ENCODE measurements at places on chromosomes 11 and 22. TPM values are rescaled to one million over a fixed set of nuclear protein-coding genes. Genes with fewer than 3 reads are reported as not detected.

APOA1 gene
- total RNA-seq: not detected

CAPN5 gene
- 0.68 TPM for total RNA-seq

- DNase-seq: no peak
Measured at GRCh38 chr11:68036717-68037239, 2.0 kb upstream of the TCIRG1 start.

TRPM5 gene
- total RNA-seq: not detected

DNA sequence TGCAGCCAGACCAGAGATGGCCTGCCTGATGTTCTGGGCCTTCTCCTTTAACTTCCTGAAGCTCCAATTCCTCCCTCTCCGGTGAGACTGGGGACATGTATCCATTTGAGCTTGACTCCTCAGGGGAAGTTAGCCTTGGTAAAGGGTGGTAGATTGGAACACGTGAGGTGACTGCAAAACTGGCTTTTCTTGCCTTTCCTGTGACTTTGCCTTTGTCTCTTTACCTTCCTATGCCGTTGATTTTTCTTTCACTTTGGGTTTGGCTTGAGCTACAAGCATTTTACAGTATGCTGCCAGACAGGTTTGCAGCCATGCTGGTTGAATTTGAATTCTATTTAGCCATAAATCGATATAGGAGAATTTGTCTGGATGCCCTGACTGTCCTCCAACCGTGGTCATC, 16.8 kb upstream of the GLYATL1 start:
- DNase-seq: no peak

DNA sequence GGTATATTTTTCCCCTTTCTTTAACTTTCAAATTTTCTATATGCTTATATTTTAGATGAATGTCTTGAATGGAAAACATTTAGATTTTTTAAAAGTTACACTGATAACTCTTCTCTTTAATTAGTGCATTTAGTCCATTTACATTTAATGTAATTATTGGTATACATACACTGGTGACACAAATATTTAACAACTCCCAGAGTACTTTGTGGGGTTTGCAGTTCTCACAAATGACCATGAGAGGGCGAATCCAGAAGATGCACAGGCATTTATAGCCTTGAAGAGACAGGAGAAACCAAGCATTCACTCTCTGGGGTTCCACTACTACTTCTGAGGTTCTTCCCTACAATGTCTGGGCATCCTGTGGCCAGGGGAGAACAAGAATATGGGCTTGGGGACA, 125.1 kb downstream of the TIMP3 start:
- peak; percentile 8 for DNase-seq

FAM83F gene
- total RNA-seq: not detected

SERPIND1 gene
- total RNA-seq: not detected

- DNase-seq: no peak
Measured at GRCh38 chr22:48488149-48488551, 1339.5 kb downstream of the BRD1 start.

GPR83 gene
- total RNA-seq: not detected

DNA sequence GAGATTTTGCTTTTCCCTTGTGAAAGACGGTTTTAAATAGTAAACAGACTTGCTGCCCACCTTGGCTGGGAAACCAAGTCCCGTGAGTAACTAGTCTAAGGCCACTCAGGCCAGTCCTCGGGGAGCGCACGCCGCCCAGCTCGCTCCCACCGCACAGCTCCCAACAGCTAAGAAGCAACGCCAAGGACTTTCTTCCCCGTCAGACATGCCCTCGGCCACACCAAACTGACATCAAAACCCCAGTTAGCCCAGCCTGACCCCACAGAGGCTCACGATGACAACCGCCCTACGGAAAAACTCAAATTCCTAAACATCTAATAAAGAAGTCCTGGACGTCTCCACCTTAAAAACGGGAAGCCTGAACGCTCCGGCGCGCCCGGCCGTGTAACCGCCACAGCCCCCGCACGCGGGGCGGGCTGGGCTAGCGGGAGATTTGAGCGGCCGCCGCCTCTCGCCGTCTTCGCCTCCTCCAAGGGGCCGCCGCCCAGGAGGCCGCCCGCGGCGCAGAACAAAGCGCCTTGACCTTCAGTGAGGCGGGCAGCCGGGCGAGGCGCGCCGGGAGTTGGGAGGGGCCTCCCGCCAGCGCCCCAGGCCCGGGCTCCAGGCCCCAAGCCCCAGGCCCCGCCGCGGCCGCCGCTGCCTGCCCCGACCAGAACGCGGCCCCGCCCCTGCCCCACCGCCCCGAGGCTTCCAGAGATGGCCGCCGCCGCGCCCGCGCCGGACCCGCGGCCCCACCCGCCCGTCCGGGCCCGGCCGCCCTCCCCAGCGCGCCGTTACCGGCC, 486 bp downstream of the NAP1L4 start:
- DNase-seq: peak; percentile 52

- DNase-seq: no peak
Measured at GRCh38 chr22:20523086-20523983, 15.9 kb downstream of the MED15 start.

RFPL2 gene
- total RNA-seq: 2.8 TPM

DNA sequence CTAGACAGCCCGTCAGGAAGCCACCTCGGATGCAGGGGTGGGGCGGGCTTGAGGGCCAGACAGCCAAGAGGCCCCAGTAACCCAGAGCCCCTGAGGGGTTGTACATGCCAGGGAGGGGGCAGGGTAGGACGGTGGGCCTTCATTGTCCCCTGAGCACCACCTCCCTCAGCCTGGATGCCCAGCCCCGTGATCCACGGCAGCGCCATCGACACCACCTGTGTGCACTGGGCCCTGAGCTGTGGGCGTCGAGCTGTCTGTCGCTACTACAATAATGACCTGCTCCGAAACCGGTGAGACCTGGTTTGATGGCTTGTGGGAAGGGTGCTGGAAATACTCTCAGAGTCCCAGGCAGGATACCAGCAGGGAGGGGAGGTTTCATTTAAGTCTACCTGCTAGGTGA, 37.4 kb upstream of the TPBGL start:
- no peak for DNase-seq

DNA sequence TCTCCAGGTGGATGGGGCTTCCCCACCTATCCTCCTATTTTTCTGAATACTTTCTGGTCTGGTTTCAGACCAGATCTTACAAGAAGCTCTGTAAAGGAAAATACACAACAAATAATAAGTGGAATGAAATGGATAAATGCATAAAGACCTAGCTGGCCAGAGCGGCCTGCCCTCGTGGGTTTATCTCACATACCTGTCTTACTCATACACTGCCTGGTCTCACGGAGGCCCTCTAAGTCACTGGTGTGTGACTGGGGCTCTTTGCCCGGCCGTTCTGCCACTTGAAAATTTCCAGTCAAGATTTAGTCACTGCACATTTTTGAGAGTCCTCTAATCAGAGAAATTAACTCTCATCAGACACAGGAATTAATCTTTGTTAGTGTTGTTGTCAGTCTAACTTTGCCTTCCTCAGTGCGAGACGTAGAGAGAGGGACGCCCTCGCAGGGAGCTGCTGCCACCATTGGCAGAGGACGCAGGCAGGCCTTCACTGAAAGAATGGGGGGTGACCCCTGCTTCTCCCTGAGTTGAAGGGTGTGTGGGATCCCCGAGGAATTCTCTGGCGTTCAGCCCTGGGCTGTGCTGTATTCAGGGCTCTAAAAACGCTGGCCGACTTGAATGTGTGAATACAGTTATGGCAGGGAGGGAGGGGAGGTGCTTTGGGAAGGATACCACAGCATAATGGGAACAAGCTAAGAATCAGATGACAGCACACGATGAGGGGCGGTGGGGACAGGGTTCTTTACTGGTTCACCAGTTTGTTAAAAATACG, 46.3 kb upstream of the CADM1 start:
- peak; percentile 10 for DNase-seq

GRCh38 chr22:22400099-22400498, 108.4 kb downstream of the ZNF280B start:
- no peak for DNase-seq

GRCh38 chr11:68753300-68753699, 2.0 kb upstream of the TESMIN start:
- DNase-seq: no peak

GRCh38 chr22:41535244-41535643, 9.0 kb downstream of the POLR3H start:
- DNase-seq: no peak

FOLH1 gene
- total RNA-seq: not detected

GRCh38 chr11:119586181-119586580, 142.8 kb downstream of the NECTIN1 start:
- no peak for DNase-seq

- no peak for DNase-seq
Measured at GRCh38 chr11:44777209-44778194, 50.7 kb downstream of the TSPAN18 start.

GRCh38 chr11:15940462-15941205, 415.7 kb downstream of the SOX6 start:
- DNase-seq: no peak

FGF19 gene
- not detected for total RNA-seq

MYO18B gene
- total RNA-seq: not detected

POU2AF2 gene
- not detected for total RNA-seq

ADM gene
- 95.5 TPM for total RNA-seq

TEX54 gene
- not detected for total RNA-seq

DNA sequence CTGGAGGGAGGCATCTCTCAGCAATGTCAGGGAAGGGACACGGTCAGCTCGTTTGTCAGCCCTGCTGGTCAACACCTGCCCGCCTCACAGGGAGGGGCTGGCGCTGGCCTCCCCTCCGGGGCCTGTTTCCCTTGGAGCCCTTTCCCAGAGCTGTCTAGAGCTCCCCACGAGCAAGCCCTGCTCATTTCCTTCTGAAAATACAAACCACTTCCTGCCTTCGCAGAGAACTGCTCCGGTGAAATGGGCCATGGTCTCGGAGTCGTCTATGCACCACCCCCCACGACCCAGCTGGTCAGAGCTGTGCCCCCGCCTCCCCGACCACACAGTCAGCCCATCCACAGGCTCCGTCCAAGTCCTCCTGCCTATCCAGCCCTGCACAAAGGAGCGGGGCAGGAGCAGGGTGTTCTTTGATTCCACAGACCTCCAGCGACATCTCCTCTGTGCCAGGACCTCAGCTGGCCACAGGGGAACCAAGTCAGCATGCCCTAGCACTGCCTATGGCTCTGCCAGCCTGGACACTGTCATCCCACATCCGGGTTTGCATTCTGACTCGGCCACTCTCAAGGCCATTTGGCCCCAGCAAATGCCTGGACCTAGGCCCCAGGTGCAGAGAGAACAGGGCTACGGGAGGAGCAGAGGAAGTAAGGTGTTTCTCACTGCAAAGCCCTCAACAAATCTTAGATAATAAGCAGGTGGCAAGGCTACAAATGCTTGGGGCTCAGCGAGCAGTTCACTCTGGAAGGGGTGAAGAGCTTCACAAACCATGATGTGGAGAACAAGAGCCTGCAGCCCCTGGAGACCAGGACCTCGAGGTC, 82.1 kb upstream of the WNT11 start:
- DNase-seq: no peak

- no peak for DNase-seq
Measured at GRCh38 chr11:65468874-65469333, 29.9 kb upstream of the MALAT1 start.

DNA sequence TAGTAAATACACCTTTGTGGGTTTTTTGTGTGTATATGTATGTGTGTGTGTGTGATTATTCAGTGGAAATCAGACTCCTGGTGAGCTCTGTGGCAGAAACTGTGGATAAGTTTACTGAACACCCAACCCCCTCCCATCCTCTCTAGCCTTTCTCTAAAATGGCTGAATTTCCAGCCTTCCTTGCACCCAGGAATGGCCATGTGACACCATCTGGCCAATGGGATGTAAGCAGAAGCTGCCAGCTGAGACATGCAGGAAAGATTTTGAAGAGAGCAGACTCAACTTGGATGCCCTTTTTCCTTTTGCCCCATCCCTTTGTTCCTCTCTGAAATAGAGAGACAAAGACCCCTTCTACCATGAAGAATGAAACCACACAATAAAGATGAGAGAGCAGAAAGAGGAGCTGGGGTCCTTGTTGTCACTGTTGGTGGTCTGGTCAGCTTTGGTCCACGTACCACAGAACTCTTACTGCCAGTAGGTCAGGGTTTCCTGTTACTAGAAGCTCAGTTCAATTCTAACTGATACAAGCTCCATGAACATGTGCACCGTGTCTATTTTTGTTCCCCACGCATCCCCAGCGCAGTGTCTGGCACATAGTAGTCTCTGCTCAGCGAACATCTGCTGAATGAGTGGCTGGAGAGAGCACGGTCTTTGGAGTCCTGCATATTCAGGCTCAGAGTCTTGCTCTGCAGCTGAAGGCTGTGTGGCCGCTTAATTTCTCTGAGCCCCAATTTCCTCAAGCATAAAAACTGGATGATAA, 57.5 kb downstream of the SEZ6L start:
- no peak for DNase-seq

DNA sequence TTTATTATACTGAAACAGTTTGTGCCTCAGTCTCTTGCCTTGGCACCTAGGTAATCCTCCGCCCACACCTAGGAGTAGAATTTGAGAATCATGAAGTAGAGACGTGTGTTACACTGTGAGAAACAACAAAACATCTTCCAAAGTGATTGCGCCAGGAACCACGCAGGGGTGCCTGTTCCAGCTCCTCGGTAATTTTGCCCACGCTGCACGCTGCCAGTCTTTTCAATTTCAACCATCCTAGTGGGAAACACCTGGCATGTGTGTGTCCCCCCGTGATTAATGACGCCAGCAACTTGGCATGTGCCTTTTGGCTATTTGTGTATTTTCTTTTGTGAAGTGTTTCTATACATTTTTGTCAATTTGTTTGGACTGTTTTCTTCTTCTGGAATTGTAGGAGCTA, 919.1 kb downstream of the BRD1 start:
- no peak for DNase-seq

FOSL1 gene
- total RNA-seq: 67.3 TPM

DNA sequence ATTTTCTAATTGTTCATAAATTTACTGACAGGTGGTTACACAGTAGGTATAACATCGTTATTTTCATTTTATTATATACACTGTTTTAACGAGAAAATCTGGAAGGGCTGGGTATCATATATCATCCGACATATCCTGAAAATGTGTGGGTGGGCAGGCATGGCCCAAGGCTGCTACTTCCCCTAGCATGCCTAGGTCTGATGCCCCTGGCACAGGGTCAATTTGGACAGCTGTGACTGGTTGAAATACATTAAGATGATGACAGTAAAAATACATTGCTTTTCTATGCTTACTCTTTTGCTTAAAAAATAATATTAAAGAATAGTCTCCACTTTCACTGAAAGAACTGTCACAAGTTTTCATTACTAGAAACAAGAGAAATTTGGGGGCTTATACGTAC, 908.8 kb downstream of the OPCML start:
- DNase-seq: no peak

DNA sequence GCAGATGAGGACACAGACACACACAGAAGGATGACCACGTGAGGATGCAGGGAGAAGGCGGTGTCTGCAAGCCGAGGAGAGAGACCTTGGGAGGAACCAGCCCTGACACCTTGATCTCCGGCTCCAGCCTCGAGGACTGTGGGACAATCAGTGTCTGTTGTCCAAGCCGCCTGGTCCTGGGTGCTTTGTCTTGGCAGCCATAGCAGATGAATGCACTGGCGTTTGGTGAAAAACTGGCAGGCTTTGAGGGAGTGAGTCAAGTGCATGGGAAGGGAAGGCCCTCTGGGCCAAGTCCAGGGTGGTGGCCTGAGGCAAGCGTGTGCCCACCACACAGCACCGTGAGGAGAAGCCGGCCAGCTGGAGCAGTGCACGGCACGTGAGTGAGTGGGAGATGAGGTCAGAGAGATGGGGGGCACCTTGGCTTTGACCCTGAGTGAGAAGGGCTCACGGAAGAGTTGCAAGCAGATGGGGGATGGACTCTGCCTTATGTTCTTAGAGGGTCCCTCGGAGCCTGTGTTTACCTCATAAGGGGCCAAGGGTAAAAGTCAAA, 12.4 kb upstream of the BRSK2 start:
- DNase-seq: no peak

NEFH gene
- total RNA-seq: not detected

HTR3B gene
- not detected for total RNA-seq

- no peak for DNase-seq
Measured at GRCh38 chr11:115611343-115611742, 107.1 kb upstream of the CADM1 start.
